Activated T-helper 1 cell treated with anti-CD3 and anti-CD28 coated beads, Interleukin-2, amount 50 U/mL, for 16 hours (primary cell): ENCODE measurements at places on chromosomes 1 and 21.

DNA sequence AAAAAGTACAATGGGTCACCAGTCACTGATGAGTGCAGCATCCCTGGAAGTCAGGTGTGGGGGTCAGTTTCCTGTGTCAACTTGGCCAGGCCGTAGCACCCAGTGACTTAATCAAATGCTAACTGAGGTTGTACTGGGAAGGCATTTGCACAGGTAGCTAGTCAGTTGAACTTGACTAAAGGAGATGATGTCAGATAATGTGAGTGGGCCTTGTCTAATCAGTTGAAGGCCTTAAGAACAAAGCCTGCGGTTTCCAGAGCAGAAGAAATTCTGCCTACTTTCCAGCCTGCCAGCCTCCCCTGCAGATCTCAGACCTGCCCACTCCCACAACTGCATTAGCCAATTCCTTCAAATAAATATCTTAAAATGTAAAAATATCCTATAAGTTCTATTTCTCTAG, 57.1 kb downstream of the ERG start:
- no peak for DNase-seq

- no peak for DNase-seq
These were observed 51.2 kb downstream of the UTP25 start for GRCh38 chr1:209878964-209879363.

DNA sequence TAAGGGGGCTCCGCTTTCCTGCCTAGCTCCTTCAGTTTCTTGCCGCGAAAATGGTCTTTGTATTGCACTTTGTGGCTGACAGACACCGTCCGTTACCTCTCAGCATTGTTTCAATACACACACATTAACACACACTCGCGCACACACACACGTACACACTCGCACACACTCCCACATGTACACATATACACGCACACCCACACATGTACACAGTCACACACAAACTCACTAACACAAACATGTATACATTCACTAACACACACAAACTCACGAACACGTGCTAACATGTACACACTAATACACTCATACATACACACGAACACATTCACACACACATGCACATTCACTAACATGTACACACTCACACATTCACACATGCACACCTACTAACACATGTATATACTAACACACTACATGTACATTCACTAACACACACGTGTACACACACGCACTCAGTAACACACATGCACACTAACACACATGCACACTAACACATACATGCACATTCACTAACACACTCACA, 48.9 kb downstream of the PSMG1 start:
- DNase-seq: no peak

- DNase-seq: peak; percentile 11
These were observed 8.8 kb upstream of the CEP85 start for GRCh38 chr1:26225033-26225831.
